ENCODE measurements at places on chromosomes 6 and 20.

DNA sequence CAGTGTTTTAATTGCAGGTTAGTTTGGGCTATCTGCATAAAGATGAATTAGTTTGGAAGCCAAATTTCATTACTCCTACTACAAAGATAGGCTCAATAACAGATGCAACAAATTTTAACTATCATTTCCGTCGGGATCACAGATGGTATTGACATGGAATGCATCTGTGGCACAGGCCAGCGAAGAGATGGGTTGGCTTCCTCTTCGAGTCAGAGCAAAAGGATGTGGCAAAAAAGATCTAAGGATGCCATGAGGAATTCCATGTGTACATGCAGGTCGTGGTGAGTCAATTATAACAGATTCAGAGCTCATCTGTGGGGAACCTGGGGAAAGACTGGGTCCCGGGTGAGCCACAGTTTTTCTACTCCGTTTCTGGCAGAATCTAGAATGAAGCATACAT, 83.0 kb upstream of the CITED2 start:
- DNase-seq: no peak

DNA sequence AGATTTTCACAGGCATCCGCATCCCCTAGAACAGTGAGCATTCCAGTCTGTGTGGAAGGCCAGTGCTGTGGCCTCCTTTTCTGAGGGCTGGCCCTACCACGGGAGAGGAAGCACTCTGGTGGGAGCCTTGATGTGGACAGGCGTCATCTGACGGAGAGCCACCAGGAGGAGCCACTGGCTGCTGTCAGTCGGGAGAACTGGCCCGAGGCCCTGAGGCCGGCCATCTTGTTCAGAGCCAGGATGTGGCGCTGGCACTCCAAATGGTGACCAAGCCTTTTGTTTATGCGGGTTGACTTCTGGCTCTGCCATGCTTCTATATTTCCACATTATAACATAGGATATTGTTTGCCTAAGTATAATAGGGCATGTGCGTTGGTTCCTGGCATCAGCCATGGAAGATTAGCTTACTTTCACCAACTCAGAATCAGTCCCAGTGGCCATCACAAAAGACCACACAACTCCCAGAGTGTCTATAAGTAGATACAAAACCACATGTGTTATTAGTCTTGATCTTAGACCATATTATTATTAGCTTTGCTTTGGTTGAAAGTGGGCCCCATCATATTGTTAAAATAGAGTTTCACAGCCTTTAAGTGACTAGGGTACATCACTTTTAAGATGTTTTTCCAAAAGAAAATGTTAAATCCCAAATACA, 273.9 kb upstream of the TAB2 start:
- DNase-seq: peak; percentile 55

GRCh38 chr6:144392536-144392935, 107.4 kb downstream of the UTRN start:
- DNase-seq: no peak

DNA sequence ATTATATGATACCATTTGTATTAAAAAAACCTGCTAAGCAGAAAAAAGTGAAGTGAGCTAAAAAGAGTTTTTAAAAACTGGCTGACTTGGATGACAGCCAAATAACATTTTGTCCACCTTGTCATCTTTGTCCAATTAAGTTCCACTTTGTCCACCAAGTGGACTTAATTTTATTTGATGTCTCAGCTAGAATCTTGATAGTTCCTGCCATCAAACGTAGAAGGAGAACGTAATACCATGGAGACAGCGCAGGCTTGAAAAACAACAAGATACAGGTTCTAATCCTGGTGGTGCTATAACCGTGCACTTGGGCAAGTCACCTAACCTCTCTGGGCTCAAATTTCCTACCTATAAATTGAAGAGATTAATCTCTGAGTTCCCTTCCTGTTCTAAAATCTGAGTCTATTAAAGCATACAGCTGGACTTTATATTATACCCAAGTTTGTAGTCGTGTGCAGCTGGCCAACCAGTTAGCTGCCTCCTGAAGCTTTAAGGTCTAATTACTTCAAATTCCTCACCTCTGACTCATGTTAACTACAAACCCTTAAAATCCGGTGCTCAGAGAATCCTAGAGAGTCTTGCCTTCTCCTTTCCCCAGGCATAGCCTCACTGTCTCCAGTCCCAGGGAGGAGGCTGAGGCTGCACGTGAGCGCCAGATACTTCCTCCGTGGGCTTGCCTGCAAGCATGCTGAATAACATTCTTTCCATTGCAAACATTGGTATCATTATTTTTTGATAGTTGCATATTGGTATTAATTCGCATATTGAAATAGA, 16.8 kb downstream of the TMEM244 start:
- DNase-seq: no peak

DNA sequence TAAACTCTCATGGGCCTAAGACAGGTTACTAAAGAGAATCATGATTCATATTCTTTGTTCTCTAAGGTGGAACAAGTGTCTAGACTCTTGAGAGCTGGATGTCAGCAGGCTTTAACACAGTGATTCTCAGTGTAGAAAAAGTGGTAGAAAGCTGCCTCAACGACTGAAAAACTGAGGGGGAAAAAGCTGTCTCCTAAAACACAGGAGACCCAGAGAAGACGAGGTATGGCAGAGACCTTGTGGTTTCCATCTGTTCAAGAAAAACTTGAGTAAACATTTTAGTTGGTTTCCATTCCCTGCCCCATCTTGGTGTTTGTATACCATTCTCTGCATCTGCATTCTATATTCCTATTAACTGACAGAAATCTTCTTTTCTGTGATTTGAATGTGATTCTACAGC, 57.6 kb upstream of the MAP3K7 start:
- no peak for DNase-seq

GRCh38 chr6:110864824-110865223, 9.8 kb upstream of the AMD1 start:
- no peak for DNase-seq

DNA sequence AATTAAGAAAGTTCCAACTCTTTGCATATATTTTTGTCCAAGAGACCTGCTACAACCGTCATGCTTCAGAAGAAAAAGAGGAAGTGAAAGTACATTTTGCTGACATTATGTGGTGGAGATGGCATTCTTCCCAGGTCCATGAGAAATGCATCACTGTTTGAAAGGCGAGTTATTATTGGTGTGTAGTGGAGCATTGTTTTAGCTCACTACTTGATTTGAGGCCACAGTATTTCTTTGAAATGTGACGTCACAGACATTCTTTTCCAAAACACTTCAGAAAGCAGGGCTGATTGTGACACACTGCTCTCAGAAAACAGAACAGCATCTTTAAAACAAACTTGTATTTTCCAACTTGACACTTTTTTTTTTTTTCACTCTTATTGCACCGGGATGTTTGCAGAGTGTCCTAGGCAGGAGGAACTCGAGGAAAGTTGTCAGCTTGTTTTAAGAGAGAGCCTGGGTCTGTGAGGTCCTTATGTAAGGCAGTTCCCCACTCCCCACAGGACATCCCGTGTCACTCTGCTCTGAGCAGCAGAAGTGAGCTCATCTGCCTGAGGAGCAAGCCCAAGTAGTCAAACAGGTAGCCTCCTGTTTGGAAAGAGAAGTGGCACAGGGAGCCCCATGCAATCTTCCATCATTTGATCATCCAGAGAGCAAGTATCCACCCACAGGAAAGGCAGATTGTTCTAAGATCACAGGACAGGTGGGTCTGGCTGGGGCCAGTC, 1.1 kb downstream of the SPTLC3 start:
- peak; percentile 84 for DNase-seq

- peak; percentile 35 for DNase-seq
Observed at GRCh38 chr6:13708736-13709135, 2.9 kb downstream of the RANBP9 start.

DNA sequence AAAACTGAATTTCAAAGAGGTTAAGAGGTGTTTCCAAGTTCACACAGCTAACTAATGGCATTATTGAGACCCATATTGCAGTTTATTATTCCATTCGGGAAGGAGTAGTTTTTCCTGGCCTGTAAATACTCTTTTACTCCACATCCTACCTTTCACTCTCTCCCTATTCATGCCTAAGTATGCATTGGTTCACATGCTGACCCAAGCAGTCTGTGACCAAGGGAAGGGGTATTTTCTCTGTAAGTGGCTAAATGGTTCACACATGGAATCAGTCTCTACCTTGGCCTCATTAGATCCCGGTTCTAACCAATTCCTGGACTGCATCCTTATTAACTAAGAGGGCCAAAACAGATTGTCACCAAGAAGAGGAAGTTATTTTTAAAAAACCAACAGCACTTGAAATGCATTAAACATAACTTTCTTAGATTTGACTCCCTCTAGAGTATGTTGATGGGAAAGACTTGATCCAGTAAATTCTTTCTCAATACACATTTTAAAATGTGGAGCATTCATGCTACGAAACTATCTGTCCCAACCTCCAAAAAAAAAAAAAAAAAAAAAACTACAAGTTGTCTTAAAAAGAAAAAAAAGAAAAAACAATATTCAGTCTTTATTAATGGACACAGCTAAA, 17.8 kb upstream of the RSPO3 start:
- peak; percentile 61 for DNase-seq

DNA sequence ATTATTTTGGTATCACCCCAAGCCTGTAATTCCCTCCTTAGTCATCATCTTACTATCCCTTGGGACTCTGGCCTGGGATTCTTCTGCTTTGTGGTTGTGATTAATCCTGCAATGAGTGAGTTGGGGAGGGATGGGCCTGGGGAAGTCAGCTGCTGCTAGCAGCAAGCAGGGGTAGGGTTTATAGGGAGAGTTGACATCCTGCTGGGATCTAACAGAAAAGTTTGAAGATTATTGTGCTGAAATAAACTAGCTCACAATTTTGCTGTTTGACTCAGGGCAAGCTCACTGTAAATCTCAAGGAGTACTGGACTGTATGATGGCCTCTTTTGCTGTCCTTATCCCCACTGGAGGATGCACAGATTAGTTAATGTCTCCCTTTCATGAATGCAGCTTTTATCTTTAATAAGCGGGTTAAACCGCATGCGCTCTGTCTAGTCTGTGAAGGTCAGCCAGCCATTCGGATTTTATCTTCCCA, 83.4 kb downstream of the JARID2 start:
- DNase-seq: peak; percentile 79

DNA sequence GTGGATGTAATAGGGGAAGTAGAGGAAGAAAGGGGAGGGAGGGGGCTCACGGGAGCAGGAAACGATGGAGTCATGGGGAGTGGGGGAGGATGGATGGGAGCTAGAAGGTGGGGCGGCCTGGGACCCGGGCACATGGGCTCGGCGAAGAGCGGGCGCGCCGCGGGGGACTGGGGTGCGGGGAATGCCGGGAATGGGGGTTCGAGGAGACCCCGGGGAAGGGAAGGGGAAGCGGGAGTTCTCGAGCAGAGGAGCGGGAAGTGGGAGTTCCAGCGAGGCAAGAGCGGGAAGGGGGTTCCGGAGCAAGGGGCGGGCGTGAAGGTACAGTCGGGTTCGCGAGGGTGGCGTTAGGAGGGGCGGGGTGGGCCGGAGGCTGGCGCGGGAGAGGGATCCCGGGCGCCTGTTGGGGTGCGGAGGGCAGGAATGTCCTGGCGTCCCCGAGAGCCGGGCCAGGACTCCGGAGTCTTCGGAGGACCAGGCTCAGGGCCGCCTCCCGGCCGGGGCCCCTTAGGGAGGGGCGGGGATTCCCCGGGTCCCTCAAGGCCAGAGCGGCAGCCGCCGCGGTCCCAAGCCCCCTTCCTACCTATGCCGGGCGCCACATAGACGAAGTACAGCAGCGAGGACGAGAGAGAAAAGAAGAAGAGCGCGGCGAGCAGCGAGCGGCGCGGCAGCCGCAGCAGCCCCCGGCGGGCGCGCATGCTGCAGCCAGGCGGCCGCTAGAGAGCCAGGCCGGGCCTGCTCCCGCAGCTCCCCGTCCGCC, 504 bp downstream of the B4GALT5 start:
- DNase-seq: peak; percentile 82

GRCh38 chr6:35967076-35967774, 46.3 kb upstream of the SRPK1 start:
- no peak for DNase-seq

All from NB4 (cell line).